ENCODE measurements at places on chromosomes 5 and 9.

GRCh38 chr5:81748556-81748955 lies 2.3 kb downstream of the SSBP2 start:
- no peak for DNase-seq

- DNase-seq = no peak
Observed at GRCh38 chr5:39905356-39905755, 480.6 kb upstream of the DAB2 start.

- no peak for DNase-seq
Observed at GRCh38 chr5:78007233-78007632, 231.1 kb upstream of the TBCA start.

- DNase-seq = no peak
Observed at GRCh38 chr5:66702426-66702825, 106.2 kb downstream of the MAST4 start.

DNA sequence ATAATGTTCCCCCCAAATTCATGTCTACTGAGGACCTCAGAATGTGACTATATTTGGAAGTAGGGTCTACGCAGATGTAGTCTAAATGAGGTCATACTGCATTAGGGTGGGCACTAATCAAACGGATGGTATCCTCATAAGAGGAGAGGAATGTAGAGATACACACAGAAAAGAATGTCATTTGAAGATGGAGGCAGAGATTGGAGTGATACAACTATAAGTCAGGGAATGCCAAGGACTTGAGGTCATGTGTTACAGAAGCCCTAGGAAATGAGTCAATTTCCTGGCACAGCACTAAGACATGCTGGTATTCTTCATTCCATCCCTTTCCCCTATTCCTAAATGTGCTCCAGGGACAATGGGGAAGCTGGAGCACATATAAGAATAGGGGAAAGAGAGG lies 758 bp upstream of the PDCD1LG2 start:
- no peak for DNase-seq

- no peak for DNase-seq
Observed at GRCh38 chr5:180684623-180685161, 35.3 kb upstream of the FLT4 start.

DNA sequence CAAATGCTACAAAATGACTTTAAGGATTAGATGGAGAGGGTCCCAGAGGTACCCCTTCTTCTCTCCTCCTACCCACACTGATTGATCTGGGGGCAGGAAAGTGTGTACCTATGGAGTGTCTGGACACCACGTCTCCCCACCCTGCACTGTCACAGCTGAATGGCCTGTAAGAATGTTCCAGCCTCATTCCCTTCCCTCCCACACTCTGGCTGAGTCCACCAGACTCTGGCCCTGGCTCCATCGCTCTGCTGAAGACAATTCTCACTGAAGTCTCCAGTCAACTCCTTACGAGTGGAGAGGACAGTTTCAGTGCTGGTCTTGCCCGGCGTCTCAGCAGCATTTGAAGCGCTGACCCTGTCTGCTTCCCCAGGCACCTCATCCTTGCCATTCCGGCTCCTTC lies 105.8 kb downstream of the TTLL11 start:
- no peak for DNase-seq

- DNase-seq = no peak
Observed at GRCh38 chr9:90778746-90779145, 22.9 kb upstream of the SYK start.

DNA sequence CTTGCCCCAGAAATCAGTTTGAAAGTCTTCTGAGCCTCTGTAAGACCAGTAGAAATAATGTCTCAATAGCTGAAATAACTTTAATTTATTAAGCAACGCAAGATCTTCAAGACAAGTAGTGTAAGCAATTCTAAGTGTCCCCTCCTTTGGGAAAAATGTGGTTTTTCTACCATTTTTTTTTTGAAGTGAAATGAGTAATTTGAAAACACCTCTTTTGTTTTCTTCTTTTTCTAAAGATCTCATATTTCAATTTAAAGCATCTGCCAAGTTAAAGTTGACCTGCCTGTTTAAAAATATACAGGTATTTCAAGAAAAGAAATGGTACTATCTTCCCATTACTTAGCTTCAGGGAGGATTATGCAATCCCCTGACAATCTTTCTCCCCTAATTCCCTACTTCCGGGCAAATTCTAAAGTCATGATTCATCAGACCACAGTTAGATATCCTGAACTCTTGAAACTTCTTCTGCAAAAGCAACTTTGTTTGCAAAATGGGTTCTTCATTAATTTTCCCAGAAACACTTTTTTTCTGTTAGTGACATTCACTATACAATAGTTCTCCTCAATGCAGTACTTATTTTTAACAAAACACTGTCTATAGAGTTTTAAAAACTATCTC lies 7.8 kb upstream of the ANXA1 start:
- no peak for DNase-seq

DNA sequence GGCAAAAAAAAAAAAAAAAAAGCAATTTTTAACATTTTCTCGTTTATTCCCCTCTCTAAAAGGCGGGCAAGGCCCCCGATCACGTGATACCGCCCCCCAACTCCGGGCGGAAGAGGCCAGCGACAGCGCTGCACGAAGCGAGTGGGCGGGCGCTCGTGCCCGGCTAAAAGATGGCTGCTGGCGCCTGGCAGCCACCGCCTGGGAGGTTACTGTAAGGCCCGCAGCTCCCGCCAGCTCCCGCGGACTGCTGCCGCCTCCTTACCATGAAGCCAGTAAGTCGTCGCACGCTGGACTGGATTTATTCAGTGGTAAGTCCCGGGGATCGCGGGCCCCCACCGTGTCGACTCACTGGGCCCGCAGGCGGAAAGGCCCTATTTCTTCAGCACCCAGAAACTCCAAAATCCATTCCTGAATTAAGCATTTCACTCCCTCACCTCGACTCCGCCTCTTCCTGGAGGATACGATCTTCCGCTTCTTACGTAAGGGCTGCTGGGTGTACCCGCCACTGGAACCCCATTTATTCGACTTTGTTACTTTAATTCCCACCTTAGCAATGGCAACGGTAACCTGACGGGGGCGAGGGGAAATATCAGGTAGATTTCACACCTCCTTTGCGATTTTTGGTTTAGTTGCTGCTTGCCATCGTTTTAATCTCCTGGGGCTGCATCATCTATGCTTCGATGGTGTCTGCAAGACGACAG lies at the start of the genes SMIM27 and TOPORS:
Gene SMIM27 (plus strand): TSS at position 156 of the 701 bp plus-strand sequence. CDS start 108 bp downstream, at position 264.
Gene TOPORS (minus strand): TSS at position 415 of the 701 bp plus-strand sequence. CDS start 150 bp downstream, at position 265.
- DNase-seq = peak; percentile 68

- DNase-seq = no peak
Observed at GRCh38 chr9:108300306-108301287, 555.2 kb downstream of the ACTL7B start.

- DNase-seq = no peak
Observed at GRCh38 chr5:157502143-157502647, 42.2 kb downstream of the NIPAL4 start.

- no peak for DNase-seq
Observed at GRCh38 chr9:87515006-87515405, 17.3 kb downstream of the DAPK1 start.

DNA sequence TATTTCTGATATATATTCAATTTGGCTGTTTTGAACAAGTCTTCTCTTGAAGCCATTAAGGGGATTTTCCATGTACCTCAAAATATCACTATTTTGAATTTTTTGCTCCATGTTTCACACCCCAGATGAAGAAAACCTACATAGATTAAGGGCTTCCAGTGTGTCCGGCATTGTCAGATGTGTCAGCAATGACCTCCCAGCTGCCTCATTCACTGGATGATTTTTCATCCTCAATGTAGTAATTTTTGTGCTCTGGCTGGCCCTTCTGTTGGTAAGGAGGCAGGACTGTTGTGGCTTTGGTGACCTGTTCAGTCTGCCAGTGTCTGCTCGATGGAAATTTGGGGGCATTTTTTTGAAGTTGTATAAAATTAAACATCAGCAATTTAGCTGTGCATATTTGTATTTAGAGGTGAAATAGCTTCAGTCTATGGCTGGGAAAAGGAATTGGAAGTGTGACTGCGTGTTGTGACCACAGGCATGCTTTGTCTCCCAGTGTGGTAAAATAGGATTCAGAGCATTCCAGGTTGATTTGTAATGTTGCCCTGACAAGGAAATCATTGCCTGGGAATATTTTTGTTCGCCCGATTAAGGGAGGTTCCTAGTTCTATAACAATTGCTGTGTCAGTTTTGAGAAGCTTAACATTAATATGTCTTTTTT lies 312.4 kb downstream of the ARHGEF28 start:
- no peak for DNase-seq

GRCh38 chr9:112621018-112621655 lies 96.8 kb downstream of the INIP start:
- no peak for DNase-seq

DNA sequence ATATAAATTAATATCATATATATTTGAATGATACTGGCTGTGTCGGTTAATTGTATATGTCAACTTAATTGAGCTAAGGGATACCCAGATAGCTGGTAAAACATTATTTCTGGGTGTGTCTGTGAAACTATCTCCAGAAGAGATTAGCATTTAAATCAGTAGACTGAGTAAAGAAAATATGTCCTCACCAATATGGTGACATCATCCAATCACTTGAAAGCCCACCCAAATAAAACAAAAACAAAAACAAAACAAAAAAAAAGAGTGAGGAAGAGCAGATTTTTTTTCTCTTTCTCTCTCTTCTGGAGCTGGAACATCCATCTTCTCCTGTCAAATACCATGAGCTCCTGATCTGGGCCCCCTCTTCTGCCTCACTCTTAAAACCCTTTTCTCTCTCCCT lies 15.7 kb upstream of the CCDC152 start:
- DNase-seq = no peak

GRCh38 chr9:134623258-134624066 lies 18.1 kb upstream of the COL5A1 start:
- no peak for DNase-seq

DNA sequence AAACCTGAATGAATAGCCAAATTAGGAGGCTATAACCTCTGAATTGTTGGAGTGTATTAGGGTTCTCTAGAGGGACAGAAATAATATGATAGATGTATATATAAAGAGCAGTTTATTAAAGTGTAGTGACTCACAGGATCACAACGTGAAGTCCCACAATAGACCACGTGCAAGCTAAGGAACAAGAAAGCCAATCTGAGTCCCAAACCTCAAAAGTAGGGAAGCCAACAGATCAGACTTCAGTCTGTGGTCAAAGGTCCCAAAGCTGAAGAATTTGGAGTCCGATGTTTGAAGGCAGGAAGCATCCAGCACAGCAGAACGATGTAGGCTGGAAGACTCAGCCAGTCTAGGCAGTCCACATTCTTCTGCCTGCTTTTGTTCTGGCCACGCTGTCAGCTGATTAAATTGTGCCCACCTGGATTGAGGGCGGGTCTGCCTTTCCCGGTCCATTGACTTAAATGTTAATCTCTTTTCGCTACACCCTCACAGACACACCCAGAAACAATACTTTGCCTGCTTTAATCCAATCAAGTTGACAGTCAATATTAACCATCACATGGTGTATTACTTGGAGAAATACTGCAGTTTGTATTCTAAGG lies 550.6 kb downstream of the CDH10 start:
- DNase-seq = no peak

GRCh38 chr9:124725068-124725452 lies 46.1 kb downstream of the NR6A1 start:
- peak; percentile 41 for DNase-seq
